ENCODE measurements at places on chromosomes 6 and 20. TPM values are rescaled to one million over a fixed set of nuclear protein-coding genes. Genes with fewer than 3 reads are reported as not detected.

The SCRT2 gene
- not detected for polyA plus RNA-seq

The PPP1R3G gene
- polyA plus RNA-seq = not detected

The GABRR1 gene
- not detected for polyA plus RNA-seq

The ALDH8A1 gene
- not detected for polyA plus RNA-seq
